Right ventricle myocardium superior (tissue), 1 donor: ENCODE measurements at places on chromosomes 2 and 18. TPM values are rescaled to one million over a fixed set of nuclear protein-coding genes. Genes with fewer than 3 reads are reported as not detected.

ACAA2 gene
- 443 TPM for total RNA-seq

CD226 gene
- 0.94 TPM for total RNA-seq

SMCHD1 gene
- total RNA-seq: 25.4 TPM

RNF152 gene
- total RNA-seq: 11.4 TPM
